ENCODE measurements at places on chromosomes 2 and 18.

DNA sequence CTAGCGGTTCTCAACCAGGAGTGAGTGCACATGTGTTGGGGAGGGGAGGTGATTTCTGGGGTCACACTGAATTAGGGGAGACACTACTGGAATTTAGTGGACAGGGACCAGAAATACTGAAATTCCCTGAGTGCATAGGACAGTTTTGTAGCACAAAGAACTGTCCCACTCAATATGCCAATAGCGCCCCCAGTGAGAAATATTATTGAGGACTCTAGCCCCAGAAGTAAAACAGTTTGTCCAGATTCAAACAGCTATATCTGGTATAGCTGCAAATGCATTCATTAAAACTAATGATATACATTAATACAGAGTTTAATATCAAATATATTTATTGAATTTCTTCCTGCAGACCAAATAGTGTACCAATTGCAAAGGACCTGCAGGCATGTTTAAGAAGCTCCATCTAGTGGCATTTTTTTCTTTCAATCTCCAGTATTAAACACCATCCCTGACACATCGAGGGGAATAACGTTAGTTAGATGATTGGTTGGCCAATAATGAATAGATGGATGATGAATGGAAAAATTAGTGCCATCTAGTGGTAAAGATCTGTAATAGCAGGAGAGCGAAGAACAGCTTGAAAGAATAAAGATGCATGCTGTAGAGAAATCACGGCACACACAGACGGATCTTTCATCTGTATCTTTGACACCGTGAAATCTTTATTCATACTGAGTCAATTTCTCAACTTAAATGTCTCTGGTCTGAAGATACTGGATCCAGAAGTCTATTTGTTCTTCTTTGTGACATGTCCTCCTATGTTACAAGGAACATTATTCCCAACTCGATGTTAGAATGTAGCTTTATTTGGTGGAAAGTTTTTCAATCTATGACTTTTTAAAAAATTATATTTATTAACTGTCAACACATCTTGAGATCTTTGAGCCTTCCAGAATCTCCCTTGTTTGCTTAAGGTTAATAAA is 62.5 kb downstream of the DHRS9 start:
- no peak for DNase-seq

DNA sequence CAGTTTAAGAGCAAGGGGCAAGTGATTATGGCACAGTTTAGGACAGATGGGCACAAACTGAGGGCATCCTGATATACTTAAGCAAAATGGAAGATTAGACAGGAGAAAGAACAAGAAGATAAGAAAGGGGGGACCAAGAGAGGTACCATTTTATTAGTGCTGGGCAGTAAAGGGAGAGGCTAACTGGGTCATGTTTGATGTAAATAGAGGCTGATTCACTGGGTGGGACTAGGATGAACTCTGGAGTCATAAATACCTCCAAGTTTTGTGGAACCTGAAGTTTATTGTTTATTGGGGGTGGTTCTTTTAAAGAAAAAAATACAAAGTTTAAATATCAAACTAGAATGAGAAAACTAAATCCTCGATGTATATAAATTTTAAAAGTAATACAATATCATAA is 1067.2 kb upstream of the GYPC start:
- no peak for DNase-seq

GRCh38 chr2:74648009-74648443 is at the start of gene M1AP:
Gene M1AP (minus strand): TSS chr2:74648330. CDS start chr2:74640275, 8,055 bp downstream.
- DNase-seq: no peak

DNA sequence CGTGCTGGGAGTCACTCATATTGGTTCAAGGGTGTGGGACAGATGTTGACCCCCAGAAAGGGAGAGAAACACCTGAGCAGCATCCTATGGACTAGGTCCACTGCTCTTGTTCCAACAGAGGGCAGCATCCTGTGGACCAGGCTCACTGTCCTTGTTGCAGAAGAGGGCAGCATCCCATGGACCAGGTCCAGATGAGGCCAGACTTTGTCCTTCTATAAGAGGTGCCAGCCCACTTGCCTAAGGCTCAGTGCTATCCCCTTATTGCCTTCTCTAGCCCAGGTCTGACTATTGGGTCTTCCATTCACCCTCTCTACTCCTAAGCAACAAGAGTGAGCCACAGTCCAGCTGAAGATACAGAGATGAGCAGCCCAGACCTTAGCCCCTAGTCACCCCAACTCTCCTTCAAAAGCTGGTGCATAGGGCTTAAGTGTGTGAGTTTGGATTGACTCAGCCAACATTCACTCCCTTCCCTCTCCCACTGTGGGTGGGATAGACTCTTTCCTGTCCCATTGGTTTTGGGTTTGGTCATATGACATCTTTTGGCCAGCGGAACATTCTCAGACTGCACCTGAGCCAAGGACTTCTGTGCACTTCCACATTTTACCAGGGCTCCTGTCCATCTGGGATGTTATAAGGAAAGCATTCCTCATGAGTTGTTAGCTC is 132.4 kb upstream of the GPC1 start:
- DNase-seq: no peak

DNA sequence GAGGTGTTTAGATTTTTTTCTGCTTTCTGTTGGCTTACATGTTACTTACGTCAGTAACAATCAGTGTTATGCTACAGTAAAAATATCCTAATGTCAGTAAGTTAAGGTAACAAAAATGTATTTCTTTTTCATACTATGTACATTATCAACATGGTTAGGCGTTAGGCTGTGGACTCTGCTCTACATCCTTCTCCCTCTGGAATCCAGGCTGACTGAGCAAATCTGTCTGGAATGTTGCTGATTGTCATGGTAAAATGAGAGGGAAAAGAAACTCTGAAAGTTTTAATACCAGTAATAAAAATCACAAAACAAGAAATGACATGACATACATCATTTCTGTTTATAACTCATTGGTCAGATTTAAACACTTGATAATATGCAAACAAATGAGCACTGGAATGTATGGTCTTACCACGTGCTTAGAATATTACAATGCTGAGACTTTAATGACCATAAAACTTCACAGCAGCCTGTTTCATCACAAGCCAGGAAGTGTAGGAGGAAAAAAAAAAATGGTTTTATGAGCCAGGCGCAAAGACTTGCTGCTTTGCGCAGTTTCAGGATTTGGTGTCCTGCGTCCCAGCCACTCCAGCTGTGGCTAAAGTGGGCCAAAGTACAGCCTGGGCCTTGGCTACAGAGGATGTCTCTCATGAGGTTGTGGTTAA is 252.4 kb downstream of the FSIP2 start:
- no peak for DNase-seq

GRCh38 chr2:189533288-189534035 is 47.1 kb downstream of the SLC40A1 start:
- no peak for DNase-seq

- no peak for DNase-seq
Measured at GRCh38 chr2:237715459-237715947, 83.1 kb upstream of the RBM44 start.

GRCh38 chr2:86066007-86066578 is 39.6 kb downstream of the POLR1A start:
- DNase-seq: no peak

GRCh38 chr2:64643838-64644457 is 9.8 kb downstream of the SERTAD2 start:
- DNase-seq: no peak

DNA sequence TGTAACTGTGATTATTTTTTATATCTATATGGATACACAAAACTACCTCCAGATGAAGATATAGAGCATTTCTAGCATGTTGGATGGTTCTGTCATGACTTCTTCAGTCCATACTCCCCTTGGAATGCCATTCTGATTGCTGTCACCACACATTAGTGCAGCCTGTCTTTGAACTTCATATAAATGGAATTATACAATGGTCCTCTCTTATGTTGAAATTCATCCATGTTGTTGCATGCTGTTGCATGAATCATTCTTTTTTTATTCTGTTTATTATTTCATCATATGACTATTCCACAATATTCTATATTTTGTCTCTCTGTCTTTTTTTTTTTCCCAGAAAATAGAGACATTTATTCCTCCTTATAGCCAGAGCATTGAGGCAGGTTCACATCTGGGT is 74.1 kb downstream of the OSBPL6 start:
- no peak for DNase-seq

- no peak for DNase-seq
Measured at GRCh38 chr2:19357402-19358241, 801 bp downstream of the OSR1 start.

DNA sequence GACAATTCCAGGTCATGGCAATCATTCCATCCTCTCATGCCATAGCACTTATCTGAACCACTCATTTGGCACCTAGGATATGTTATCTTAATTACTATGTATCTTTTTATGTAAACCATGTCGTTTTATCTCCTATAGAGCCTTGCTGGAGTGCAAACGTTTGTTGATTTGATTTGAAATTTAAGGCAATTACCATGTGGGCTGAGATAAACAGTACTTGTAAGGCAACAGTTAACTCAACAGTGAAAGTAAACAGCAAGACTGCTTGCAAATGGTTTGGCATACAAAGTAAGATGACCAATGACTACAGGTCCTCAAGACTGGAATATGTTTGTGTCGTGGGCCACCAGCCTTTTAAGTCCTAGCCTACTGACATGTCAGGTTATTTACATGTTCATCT is 133.7 kb upstream of the ZFP36L2 start:
- DNase-seq: no peak

DNA sequence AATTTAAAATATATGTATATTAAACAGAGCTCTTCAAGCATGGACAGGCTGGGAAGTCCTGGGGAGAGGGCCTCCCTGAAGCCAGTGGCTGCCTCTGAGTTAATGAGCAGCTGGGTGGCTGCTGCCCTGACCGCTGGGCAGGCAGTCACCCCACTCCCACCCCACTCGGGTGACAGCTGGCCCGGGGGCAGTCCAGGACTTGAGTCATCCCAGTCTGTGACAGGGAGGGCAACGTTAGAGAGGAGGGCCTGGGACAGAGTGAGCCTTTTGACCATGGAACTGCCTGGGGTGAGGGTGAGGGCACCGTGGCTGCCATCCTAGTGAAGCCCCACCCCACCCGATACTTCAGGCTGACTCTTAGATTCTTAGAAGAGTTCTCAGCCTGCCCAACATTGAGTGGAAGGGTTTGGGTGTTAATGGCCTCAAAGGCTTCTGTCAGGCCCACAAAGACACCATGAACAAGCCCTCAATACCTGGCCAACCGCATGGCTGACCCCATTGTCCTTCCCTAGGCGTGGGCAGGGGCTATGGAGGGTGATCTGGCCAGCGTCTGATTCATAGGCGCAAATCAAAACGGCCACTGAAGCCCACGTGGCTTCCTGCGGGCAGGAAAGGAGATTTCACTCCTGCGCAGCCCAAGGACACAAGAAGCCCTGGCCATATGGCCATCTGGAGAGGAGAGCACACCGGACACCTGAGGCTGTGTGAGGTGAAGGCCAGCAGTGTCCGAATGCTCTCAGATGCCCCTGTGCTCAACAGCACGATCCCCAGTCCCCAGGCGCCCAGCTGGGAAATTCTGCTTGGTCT is 47.5 kb downstream of the MRPS5 start:
- DNase-seq: no peak

DNA sequence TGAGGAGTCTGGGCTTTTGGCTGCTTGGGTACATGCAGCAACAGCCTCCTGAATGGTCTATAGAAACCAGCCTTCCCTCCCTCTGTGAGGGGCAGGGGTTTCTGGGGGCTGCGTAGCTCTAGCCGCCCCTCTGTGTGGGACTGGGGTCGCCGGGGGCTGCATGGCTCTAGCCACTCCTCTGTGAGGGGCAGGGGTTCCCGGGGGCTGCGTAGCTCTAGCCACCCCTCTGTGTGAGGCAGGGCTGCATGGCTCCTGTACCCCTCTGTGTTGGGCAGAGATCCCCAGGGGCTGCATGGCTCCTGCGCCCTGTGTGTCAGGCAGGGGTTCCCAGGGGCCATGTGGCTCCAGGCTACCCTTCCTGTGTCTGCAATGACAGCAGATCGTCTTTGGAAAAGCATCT is 17.6 kb downstream of the HS6ST1 start:
- DNase-seq: no peak

GRCh38 chr2:39620067-39620466 is 45.6 kb upstream of the TMEM178A start:
- DNase-seq: peak; percentile 19

GRCh38 chr2:1757567-1757966 is 13.3 kb upstream of the PXDN start:
- no peak for DNase-seq

- DNase-seq: no peak
Measured at GRCh38 chr2:149828520-149829210, 241.1 kb upstream of the MMADHC start.

GRCh38 chr2:182456784-182457183 is 29.9 kb upstream of the PDE1A start:
- DNase-seq: no peak

- no peak for DNase-seq
Measured at GRCh38 chr2:24164416-24164973, 10.4 kb upstream of the FAM228A start.

- DNase-seq: no peak
Measured at GRCh38 chr2:46258937-46259776, 38.0 kb upstream of the EPAS1 start.

DNA sequence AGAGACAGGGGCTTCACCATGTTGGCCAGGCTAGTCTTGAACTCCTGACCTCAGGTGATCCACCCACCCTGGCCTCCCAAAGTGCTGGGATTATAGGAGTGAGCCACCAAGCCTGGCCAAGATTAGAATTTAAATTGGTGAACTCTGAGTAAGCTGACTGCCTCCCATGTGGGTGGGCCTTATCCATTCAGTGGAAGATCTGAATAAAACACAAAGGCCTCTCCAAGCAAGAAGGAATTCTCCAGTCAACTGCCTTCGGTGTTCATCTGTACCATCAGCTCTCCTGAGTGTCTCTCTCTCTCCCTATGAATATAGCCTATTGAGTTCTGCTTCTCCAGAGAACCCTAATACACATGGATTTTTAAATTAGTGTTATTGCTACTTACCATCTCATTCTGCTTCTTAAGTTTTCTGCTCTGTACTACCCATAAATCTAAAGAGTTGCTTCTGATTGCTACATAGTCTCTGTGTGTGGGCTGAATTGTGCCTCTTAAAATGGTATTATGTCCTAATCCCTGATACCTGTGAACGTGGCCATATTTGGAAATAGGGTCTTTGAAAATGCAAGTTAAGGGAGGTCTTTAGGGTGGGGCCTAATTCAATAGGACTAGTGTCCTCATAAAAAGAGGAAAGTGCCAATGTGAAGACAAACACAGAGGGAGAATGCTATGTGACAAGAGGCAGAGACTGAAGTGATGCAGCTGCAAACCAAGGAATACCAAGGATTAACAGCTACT is 36.3 kb downstream of the FBXO11 start:
- DNase-seq: no peak

GRCh38 chr2:45699032-45699658 is 47.7 kb downstream of the PRKCE start:
- no peak for DNase-seq

DNA sequence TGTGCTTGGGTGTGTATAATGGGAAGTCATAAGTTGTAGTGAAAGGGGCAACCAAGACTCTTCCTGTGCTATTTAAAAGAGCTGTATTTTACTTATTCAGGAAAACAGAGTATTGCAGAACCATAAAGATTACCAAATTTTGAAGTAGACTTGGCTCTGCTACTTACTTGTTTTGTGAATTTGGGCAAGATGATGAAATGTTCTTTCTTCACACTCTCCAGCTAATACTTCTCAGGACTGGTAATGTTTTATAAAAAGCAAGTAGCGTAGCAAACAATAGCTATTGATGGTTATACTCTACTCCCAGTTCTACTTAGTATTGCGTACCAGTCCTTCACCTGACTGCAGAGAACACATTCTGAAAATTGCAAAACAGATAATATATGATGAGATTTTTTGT is 374.1 kb downstream of the ARHGAP15 start:
- DNase-seq: no peak

Measured in renal cortex interstitium (tissue), 15 donors.